ENCODE measurements at places on chromosomes 3 and 15. TPM values are rescaled to one million over a fixed set of nuclear protein-coding genes. Genes with fewer than 3 reads are reported as not detected.

EOMES gene
- total RNA-seq: 1.4 TPM

IL17RC gene
- 17.6 TPM for total RNA-seq

DLL4 gene
- 1.5 TPM for total RNA-seq

- H3K27me3 ChIP-seq: no peaks in the 10 kb centered on the region
- DNase-seq: no peak
- no peak overlapping the region for H3K27ac ChIP-seq
Observed at GRCh38 chr3:196883361-196883760, 15.6 kb downstream of the SENP5 start.

- no peaks in the 10 kb centered on the region for H3K36me3 ChIP-seq
- no peak for DNase-seq
- peaks cover 16% of the 10 kb centered on the region for H3K27me3 ChIP-seq
- no peak overlapping the region for H3K27ac ChIP-seq
- no peak overlapping the region for H3K4me3 ChIP-seq
Observed at GRCh38 chr3:135199137-135199536, 404.1 kb downstream of the EPHB1 start.

GRCh38 chr3:21447476-21448151, 303.4 kb downstream of the ZNF385D start:
- no peaks in the 10 kb centered on the region for H3K36me3 ChIP-seq
- no peaks in the 10 kb centered on the region for H3K4me1 ChIP-seq
- no peaks in the 10 kb centered on the region for H3K27me3 ChIP-seq
- H3K27ac ChIP-seq: no peak overlapping the region

DNA sequence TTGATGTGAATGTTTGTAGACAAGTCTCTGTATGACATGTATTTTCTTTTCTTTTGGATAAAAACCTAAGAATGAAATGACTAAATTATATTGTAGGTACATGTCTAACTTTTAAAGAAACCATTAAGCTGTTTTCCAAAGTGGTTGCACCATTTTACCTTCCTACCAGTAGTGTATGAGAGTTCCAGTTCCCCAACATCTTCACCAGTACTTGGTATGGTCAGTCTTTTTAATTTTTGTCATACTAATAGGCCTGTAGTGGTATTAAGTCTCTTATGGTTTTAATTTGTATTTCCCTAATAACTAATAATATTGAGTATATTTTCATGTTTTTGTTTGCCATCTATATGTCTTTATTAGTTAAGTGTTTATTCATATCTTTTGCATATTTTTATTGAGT, 244.0 kb upstream of the LRRFIP2 start:
- no peak for DNase-seq
- H3K27ac ChIP-seq: no peak overlapping the region
- H3K36me3 ChIP-seq: peaks cover 31% of the 10 kb centered on the region
- H3K4me3 ChIP-seq: no peak overlapping the region
- no peaks in the 10 kb centered on the region for H3K27me3 ChIP-seq

DNA sequence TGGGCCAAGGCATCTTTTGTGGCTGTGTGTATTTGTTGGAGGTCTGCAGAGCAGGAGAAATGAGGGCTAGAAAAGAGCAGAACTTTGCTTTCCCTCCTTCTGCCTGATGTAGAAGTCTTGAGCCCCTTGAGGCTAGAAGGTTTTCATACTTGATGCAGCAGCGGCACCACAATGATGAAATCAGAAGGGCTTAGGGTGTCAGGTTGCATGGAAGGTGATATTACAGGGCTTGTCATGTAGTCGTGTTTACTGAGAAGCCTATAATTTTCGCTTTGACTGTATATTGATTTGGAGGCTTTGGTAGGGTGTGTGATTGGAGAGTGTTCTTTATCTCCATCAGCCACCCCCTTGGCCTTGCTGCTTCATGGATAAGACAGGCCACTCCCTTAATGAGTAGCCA, 339.8 kb downstream of the THSD4 start:
- DNase-seq: no peak
- no peak overlapping the region for H3K4me3 ChIP-seq
- no peak overlapping the region for H3K27ac ChIP-seq
- H3K27me3 ChIP-seq: no peaks in the 10 kb centered on the region
- peaks cover 9% of the 10 kb centered on the region for H3K4me1 ChIP-seq
- no peaks in the 10 kb centered on the region for H3K36me3 ChIP-seq

- H3K4me1 ChIP-seq: no peaks in the 10 kb centered on the region
- H3K36me3 ChIP-seq: no peaks in the 10 kb centered on the region
- H3K4me3 ChIP-seq: no peak overlapping the region
- no peaks in the 10 kb centered on the region for H3K27me3 ChIP-seq
- no peak overlapping the region for H3K27ac ChIP-seq
- no peak for DNase-seq
Observed at GRCh38 chr3:155211266-155211665, 82.2 kb downstream of the STRIT1 start.

DNA sequence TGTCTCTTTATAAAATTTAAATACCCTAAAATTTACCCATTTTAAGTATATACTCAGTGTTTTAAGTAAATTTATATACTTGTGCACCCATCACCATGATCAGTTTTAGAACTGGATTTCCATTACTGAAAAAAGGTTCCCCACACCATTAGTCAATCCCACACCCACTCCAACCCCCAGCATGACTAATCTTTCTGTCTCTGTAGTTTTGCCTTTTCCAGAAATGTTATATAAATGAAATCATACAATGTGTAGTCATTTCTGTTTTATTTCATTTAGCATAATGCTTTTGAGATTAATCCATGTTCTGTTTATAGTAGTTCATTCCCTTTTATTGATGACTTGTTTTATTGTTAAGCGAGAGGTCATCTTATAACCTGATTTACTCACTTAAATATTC, 66.1 kb upstream of the LIMD1 start:
- H3K27me3 ChIP-seq: no peaks in the 10 kb centered on the region
- peaks cover 9% of the 10 kb centered on the region for H3K36me3 ChIP-seq
- no peak overlapping the region for H3K4me3 ChIP-seq
- no peaks in the 10 kb centered on the region for H3K4me1 ChIP-seq
- H3K27ac ChIP-seq: no peak overlapping the region

DNA sequence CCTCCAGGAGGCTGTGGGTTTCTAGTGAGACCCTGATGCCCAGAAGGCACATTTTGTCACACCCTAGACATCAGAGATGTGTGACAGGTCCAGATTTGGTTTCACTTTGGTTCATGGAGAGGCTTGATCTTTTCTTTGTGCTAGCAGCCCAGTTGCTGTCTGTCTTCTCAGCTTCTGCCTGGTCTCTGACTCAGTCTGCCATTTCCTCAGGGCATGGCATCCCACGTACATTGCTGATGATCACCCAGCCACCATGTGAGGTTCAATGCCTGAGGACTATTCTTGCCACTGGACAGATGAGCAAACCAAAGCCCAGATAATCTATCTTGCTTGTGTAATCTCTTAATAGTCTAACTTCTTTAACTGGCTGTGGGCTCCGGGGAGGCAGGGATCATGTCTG, 144.9 kb upstream of the MRPS22 start:
- no peak overlapping the region for H3K27ac ChIP-seq
- no peaks in the 10 kb centered on the region for H3K36me3 ChIP-seq
- peaks cover 13% of the 10 kb centered on the region for H3K4me1 ChIP-seq
- no peak for DNase-seq
- H3K4me3 ChIP-seq: no peak overlapping the region

- no peak for DNase-seq
- H3K4me1 ChIP-seq: no peaks in the 10 kb centered on the region
- no peaks in the 10 kb centered on the region for H3K27me3 ChIP-seq
- no peak overlapping the region for H3K27ac ChIP-seq
- H3K36me3 ChIP-seq: no peaks in the 10 kb centered on the region
Observed at GRCh38 chr15:68062946-68063465, 8.9 kb downstream of the PIAS1 start.

GRCh38 chr3:10977892-10978510, 14.5 kb upstream of the SLC6A1 start:
- H3K4me3 ChIP-seq: no peak overlapping the region
- no peak for DNase-seq
- H3K27me3 ChIP-seq: peaks cover 54% of the 10 kb centered on the region
- no peak overlapping the region for H3K27ac ChIP-seq
- peaks cover 6% of the 10 kb centered on the region for H3K4me1 ChIP-seq

DNA sequence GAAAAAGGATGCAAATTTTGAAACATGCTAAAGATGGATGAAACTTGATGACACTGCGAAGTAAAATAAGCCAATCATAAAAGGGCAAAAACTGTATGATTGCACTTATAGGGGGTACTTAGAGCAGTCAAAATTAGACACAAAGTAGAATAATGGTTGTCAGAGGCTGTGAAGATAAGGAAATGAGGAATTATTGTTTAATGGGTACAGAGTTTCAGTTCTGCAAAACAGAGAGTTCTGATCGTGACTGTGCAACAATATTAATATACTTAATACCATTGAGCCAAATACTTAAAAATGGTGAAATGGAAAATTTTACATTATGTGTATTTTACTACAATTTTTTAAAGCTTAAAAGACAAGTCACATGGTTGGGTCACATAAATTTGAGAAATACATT, 35.1 kb downstream of the UBE3A start:
- DNase-seq: no peak
- H3K27me3 ChIP-seq: no peaks in the 10 kb centered on the region
- H3K4me3 ChIP-seq: no peak overlapping the region
- H3K27ac ChIP-seq: no peak overlapping the region

C15orf40 gene
- 26.0 TPM for total RNA-seq

DNA sequence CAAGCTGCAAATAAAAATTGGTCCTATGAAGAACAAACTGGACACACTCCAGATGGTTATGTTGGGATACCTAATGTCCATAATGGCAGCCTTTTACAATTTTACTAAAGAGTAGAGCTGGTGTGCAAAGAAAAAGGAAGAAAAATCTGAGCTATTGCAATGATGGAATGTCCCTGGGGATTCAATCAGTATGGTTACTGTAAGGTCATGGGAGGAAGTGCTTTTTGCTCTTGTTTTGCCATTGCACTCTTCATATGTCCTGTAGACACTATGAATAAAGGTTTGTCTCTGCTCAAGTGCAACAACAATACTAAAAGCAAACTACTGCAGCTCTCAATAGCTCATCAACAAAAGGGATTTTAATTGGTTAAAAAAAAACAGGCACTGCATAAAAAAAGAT, 5.4 kb downstream of the PFN2 start:
- no peak for DNase-seq
- H3K4me1 ChIP-seq: peaks cover 7% of the 10 kb centered on the region
- no peak overlapping the region for H3K4me3 ChIP-seq
- peaks cover 49% of the 10 kb centered on the region for H3K36me3 ChIP-seq
- H3K27ac ChIP-seq: no peak overlapping the region
- H3K27me3 ChIP-seq: no peaks in the 10 kb centered on the region

TEX9 gene
- total RNA-seq: 5.2 TPM

DNA sequence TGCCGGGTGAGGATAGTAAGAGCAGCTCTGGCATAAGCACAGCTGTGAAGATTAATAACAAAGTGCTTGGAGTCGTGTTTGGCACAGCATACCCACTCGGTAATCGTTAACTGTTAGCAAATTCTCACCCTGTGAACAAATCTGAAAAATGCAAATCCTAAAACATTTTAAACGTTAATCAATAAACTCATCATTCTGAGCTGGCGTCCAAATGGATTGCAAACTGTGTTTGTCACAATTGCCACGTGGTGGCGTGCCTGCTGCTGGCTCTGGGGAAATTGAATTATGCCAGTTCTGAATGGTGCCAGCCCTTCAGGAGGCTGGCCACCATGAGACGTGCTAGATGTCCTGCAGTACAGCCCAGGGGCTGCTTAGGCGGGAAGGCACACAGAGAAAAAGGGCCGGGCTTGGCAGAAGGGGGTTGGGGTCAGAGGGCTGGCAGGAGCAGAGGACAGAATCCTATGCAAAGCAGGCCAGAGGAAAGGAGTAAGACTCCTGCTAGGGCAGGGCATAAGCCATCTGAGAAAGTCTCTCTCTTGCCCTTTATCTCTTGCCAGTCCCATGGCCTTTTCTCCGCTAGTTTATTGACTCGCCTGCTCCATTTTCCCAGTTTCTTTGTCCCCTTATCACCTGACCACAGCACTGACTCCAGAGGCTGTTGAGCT, 22.1 kb upstream of the POLG start:
- peaks cover 16% of the 10 kb centered on the region for H3K4me1 ChIP-seq
- H3K27me3 ChIP-seq: peaks cover 10% of the 10 kb centered on the region
- no peaks in the 10 kb centered on the region for H3K36me3 ChIP-seq
- DNase-seq: no peak
- no peak overlapping the region for H3K27ac ChIP-seq

- H3K36me3 ChIP-seq: no peaks in the 10 kb centered on the region
- H3K27me3 ChIP-seq: no peaks in the 10 kb centered on the region
- no peak overlapping the region for H3K4me3 ChIP-seq
- H3K27ac ChIP-seq: no peak overlapping the region
Observed at GRCh38 chr3:73827204-73827603, 202.5 kb upstream of the PDZRN3 start.

- no peaks in the 10 kb centered on the region for H3K4me1 ChIP-seq
- H3K36me3 ChIP-seq: no peaks in the 10 kb centered on the region
- H3K27me3 ChIP-seq: no peaks in the 10 kb centered on the region
- no peak overlapping the region for H3K4me3 ChIP-seq
- no peak overlapping the region for H3K27ac ChIP-seq
Observed at GRCh38 chr3:136114421-136114820, 81.7 kb downstream of the MSL2 start.

Measured in HCT116 (cell line).